ENCODE measurements at places on chromosomes 5 and 9.

DNA sequence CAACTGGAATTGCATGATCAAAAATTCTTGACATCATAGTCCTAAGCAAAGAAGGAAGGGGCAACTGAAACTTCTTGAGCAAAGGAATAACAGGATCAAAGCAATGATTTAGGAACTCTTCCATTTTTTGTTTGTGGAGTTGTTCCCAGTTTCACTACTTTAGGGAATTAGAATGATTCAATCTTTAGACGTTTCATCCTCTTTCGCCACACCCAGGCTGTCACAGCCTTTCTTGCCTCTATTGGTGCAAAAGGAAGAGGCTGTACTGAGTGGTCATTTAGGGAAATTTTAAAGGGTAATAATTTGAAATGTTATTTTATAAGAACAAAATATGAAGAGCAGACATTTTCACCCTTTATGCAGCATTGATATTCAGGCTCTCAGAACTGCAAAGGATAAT, 1026.0 kb upstream of the ARRDC3 start:
- peak; percentile 20 for DNase-seq

DNA sequence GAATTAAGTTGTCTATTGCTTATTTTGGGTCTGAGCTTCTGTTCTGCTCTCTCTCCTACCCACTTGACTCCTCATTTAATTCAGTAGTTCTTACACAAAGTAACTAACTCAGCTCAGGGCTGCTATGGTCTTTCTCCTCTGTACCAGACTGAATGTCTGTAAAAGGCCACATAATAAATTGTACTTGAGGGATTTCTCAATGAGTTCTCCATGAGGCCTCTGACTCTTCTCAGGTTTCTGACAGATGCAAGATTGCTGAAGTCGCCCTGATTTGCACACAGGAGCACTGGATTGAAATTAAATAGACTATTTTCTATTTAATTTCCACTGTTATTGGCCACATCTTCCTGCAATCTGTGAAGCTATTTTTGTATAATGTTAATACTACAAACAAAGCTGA, 2.9 kb downstream of the IQGAP2 start:
- DNase-seq = no peak

GRCh38 chr5:171596391-171596878, 177.0 kb downstream of the FGF18 start:
- no peak for DNase-seq

DNA sequence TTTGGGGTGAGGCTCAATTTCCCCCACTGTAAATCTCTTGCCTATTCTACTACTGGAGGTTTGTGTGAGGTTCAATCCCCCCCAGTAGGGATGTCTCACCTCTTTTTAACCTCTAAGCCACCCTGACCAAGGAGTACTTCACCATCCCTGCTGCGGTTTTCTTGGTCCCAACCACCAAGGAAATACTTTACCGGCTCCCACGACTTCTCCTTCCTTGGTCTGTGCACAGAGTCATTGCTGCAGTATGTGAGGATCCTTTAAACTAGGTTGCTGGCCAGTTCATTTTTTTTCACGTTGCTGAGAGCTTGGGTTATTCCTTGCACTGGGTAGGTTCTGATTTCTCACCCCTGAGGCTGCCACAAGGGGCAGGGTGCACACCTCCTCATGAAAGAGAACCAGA, 22.5 kb upstream of the HMGCS1 start:
- DNase-seq = no peak

GRCh38 chr5:53069626-53070025, 39.9 kb downstream of the MOCS2 start:
- peak; percentile 36 for DNase-seq

DNA sequence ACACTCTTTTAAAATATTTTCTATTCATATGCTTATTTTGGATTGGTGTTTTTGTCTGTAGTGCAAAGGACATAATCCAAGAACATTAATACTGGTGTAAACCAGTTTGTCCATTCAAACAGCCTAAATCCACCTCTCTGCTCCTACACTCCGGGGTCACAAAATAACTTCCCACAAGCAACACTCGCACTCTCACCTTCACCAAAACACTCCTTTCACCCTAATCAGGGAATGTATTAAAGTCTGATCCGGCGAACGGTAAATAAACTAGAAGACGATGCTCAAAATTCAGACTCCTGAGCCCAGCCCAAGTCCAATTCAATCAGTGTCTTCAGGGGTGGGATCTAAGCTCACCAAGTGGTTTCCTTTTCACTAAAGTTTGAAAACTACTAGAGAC, 649 bp downstream of the AP3B1 start:
- DNase-seq = no peak

- no peak for DNase-seq
Measured at GRCh38 chr5:134877159-134877558, 3.0 kb downstream of the TXNDC15 start.

GRCh38 chr5:34603378-34603777, 52.8 kb upstream of the RAI14 start:
- no peak for DNase-seq

DNA sequence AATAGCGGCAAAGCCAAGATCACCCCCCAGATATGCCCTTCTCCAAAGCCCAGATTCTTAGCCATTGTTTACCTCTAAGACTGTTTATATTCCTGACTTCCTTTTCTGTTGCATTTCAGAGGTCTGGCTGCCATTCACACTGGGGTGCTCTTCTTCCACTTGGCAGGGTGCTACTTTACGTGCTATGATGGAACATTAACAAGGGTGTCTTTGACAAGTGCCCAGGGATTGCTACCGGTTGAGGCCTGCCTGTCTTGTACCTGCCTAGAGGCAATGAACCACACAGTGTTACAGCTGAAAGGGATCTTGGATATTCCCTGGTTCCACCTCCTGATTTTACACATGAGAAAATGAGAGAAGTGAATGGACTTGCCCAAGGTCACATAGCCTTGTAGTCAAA, 352.1 kb upstream of the KIF2A start:
- no peak for DNase-seq

GRCh38 chr9:127505396-127506116, 54.2 kb downstream of the LRSAM1 start:
- peak; percentile 58 for DNase-seq

GRCh38 chr9:278651-279050, 64.0 kb downstream of the DOCK8 start:
- DNase-seq = no peak

DNA sequence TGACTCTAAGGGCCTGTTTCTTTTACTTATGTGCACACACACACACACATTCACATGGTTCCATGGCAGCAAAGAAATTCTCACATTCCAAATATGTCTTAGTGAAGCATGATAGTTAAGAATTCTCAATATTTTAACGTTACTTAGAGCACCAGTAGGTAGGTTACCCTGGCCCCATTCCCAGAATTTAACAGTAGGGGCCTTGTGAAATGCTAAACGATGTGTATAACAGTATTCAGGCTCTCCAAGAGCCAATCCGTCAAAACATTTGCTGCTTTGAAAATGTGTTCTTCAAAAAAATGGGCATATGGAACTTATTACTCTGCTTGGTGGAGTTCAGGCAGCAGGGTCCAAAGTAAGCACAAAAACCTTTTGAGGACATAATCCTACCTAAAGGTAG, 93.7 kb upstream of the DAB2 start:
- peak; percentile 51 for DNase-seq

DNA sequence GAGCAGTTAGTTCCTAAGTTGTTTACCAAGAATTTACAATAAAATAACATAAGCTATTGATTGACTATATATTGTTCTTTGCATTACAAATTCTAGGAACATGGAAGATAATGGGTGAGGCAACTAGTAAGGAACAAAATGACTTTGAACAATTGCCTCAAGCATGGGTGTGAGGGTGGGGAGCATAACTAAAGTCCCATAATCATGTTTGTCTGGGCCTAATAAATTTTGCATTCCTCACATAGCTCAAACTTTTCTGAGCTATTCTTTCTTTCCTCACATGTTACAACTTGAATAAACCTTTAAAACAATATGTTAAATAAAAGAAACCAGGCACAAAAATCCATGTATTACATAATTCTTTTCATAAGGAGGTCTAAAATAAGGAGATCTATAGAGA, 1066.1 kb downstream of the NR2F1-AS1 start:
- no peak for DNase-seq

DNA sequence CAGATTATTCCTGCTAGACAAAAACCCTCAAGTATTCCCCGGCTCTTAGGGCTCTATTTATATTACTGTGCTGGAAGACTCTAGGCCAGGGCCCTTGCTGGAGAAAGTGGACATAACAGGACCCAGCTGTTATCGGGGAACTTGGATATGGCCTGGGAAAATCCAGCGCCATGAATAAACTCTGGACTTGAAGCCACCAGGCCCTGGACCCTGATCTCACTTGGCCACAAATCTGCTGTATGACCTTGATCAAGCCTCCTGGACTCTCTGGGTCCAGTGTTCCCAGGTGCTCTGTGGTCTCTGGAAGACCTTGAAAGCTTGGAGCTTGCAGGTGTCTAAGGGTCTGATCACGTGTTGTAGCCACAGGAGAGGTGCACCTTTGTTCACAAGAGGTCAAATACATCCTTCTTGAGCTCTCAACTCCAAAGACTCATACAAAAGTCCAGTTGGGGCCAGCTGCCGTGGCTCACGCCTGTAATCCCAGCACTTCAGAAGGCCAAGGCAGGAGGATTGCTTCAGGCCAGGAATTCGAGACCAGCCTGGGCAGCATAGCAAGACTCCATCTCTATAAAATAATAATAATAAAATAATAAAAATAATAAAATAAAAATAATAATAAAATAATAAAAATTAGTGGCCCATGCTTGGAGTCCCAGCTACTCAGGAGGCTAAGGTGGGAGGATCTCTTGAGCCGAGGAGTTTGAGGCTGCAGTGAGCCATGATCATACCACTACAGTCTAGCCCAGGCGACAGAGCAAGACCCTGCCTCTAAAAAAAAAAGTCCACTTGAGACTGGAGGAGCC, 26.5 kb downstream of the COL27A1 start:
- DNase-seq = no peak

GRCh38 chr5:135822959-135823358, 11.5 kb upstream of the SLC25A48 start:
- DNase-seq = no peak

- no peak for DNase-seq
Measured at GRCh38 chr5:76735762-76736545, 20.0 kb downstream of the F2R start.

Data from AG08395 (cell line).